Gastrocnemius medialis (tissue), 4 donors: ENCODE measurements at places on chromosomes 1 and 21. TPM values are rescaled to one million over a fixed set of nuclear protein-coding genes. Genes with fewer than 3 reads are reported as not detected.

The DCAF6 gene
- total RNA-seq = 365 TPM

DNA sequence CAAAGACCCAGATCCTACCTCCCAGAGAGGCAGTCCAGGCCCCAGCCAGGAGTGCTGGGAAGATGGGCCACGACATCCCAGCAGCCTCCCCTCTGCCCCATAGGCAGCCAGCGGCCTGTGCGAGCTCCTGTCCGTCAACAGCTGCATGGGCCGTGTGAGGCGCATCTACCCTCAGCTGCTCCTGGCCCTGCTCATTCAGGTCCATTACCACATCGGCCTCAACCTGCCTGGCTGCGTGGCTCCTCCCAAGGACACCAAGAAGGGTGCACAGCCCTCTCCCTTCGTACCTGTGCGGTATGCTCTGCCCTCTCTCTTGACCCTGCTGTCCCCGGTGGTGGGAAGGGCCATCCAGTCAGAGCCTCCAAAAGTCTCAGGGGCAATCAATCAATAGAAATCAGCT, 29.5 kb upstream of the TTC4 start:
- H3K27ac ChIP-seq = no peak overlapping the region
- H3K4me1 ChIP-seq = no peaks in the 10 kb centered on the region
- H3K4me3 ChIP-seq = no peak overlapping the region
- no peaks in the 10 kb centered on the region for H3K27me3 ChIP-seq
- H3K36me3 ChIP-seq = no peaks in the 10 kb centered on the region

The MYOG gene
- 95.0 TPM for total RNA-seq

The TRIM45 gene
- 9.4 TPM for total RNA-seq

- H3K36me3 ChIP-seq = no peaks in the 10 kb centered on the region
- no peak overlapping the region for H3K27ac ChIP-seq
- H3K4me3 ChIP-seq = no peak overlapping the region
- no peak for DNase-seq
- H3K27me3 ChIP-seq = no peaks in the 10 kb centered on the region
- H3K4me1 ChIP-seq = no peaks in the 10 kb centered on the region
Observed at GRCh38 chr1:34018285-34018684, 146.7 kb downstream of the CSMD2 start.

DNA sequence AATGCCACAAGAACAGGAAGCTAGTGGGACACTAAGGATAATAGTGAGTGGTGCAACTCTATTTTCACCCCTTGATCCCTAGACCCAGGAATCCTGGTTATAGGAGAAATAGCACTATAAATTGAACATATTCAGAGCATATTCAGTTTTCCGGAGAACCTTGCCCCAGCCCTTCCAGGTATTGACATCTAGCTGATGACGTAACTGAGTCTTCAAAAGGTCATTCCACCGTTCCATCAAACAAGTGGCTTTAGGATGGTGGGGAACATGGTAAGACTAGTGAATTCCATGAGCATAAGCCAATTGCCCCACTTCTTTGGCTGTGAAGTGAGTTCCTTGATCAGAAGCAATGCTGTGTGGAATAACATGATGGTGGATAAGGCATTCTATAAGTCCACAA, 2.9 kb downstream of the MROH9 start:
- H3K27me3 ChIP-seq = no peaks in the 10 kb centered on the region
- no peak for DNase-seq
- H3K36me3 ChIP-seq = no peaks in the 10 kb centered on the region
- no peak overlapping the region for H3K27ac ChIP-seq

GRCh38 chr1:85325920-85326319, 49.5 kb upstream of the BCL10 start:
- H3K27ac ChIP-seq = no peak overlapping the region
- H3K36me3 ChIP-seq = no peaks in the 10 kb centered on the region
- no peak overlapping the region for H3K4me3 ChIP-seq
- DNase-seq = no peak
- peaks cover 23% of the 10 kb centered on the region for H3K4me1 ChIP-seq

The PCSK9 gene
- total RNA-seq = not detected

DNA sequence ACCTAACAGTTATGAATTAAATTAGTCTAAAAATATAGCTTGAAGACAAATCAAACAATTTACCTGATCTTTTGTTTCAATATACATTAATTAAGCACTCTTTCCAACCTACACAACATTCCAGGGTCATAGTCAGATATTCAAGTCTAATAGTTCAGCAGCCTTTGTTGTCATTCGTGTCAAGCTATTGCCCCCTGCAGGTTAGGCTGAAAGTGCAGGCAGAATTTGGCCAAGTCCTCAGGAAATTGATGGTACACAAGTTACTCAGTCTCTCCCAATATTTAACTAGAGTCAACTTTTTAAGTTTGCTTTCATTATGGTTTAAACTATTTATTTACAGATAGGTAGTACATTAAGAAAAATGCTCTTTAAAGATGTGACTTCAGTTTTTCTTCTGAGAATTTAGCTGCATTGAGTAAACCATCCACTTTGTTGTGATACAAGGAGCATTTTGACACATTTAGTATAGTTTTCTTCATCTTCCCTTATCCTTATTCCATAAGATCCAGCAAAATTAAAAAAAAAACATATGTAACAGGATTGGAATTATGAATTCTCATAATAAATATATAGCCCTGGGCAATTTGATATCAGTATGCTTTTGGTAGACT, 130.3 kb upstream of the DPYD start:
- H3K27me3 ChIP-seq = peaks cover 73% of the 10 kb centered on the region
- DNase-seq = no peak
- no peaks in the 10 kb centered on the region for H3K36me3 ChIP-seq
- H3K27ac ChIP-seq = no peak overlapping the region
- H3K4me1 ChIP-seq = peaks cover 9% of the 10 kb centered on the region

- no peaks in the 10 kb centered on the region for H3K36me3 ChIP-seq
- H3K4me3 ChIP-seq = no peak overlapping the region
- no peak overlapping the region for H3K27ac ChIP-seq
- H3K27me3 ChIP-seq = no peaks in the 10 kb centered on the region
- H3K4me1 ChIP-seq = peaks cover 61% of the 10 kb centered on the region
- DNase-seq = no peak
Observed at GRCh38 chr1:32125313-32125712, 17.5 kb downstream of the KPNA6 start.

The PGBD5 gene
- total RNA-seq = 4.5 TPM

The IRF6 gene
- total RNA-seq = 0.55 TPM

The FLG2 gene
- not detected for total RNA-seq
